ENCODE measurements at places on chromosomes 12 and 14.
A peak's percentile ranks its signal among the peaks of the same experiment; 100 is the strongest.

DNA sequence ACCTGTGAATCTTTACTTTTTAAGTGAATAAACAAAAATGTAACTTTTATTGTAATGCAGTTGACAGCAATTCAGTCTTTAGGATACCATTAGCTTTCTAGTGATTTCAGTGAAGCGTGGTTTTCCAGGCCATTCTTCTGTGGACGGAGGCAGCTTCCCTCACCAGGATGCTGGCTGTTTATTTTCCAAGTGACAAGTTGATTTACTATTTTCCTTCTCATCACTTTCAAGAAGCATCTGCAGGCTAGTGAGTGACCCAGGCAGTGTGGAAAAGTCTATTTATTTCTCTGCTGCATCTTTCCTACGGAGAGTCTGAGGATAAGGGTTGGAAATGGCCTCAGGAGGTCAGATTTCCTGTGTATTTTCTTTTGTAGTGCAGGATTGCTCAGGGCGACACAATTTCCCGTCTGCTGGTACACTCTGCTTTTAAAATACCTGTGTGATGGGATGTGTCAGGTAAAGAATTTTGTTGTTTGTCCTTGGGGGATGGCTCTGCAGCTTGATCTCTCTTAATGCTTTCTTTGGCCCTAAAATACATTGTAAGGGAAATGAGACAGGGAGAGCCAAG is 467.8 kb downstream of the NRXN3 start:
- no peak for DNase-seq

DNA sequence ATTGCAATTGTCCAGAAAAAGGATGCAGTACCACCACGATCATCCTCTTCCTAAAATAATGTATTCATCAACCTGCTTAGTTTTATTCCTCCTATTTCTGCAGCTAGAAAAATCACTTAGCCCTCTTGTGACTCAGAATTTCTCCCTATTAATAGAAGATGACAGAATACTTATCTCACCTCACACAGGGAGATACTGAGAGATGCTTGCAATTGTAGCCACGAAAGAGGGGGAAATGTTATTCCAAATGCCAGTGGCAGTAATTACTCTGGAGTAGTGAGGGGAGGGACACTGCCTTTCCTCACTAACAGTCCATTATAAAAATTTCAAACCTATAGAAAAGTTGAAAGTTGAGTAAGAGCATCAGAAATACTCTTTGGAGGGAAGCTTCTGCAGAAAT is 11.8 kb upstream of the DUSP6 start:
- no peak for DNase-seq

DNA sequence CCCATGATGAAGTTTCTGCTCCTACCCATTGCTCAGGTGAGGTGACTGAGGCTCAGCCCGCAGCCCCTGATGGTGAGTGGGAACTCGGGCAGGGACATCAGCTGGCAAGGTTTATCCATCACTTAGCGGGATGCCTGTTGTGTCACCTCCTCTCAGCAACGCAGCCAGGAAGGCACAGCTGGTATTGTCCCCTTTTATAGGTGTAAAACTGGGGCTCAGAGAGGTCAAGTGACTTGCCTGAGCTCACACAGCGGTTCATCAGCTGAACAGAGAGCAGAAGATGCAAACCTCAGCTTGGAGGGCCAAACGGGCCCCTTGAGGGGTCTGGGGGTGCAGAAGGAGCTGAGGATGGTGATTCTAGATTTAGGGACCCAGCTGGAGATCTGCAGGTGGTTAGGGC is 143.6 kb downstream of the PHETA1 start:
- no peak for DNase-seq

- DNase-seq: no peak
Observed at GRCh38 chr14:89440986-89441909, 24.2 kb upstream of the FOXN3 start.

DNA sequence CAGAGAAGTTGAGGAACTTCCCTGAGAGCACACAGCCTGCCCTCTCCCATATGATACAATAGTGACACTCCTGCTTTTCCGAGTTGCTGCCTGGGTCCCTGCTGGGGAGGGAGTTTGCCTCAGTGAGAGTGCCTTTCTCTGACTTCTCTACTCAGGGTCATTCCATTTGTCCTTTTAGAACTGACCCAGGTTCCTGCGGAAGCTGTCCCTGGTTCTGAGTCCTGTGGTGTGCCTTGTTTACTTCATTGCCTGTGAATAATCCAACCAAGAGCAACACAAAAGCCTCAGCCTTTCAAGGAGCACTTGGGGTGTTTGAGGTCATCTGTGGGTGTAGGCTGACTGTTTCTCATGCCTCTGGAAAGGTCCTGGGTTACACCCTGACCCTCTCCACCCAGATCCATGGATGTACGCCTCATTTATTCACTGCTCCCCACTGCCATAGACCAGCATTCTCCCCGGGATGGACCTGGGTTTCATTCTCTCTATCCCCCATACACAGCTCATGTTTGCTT is 13.6 kb downstream of the SERPINA1 start:
- no peak for DNase-seq

- no peak for DNase-seq
Observed at GRCh38 chr14:37437490-37437889, 157.6 kb downstream of the FOXA1 start.

DNA sequence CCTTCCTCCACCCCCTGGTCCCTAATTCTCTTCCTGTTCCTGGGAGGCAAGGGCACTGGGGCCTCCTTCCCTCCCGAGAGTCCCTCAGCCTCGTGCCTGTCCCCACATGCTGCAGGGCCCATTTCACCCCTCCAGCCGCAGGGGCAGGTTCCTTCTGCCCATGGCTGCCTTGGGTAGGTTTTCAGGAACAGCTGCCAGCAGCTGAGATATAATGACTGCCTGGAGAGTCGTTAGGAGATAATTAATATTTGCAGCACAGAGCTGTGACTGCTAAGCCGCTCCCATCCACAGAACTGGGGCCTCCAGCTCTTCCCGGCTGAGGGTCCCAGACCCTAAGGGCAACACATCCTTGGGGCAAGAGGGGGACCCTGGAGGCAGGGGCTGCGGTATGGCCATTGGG is 211.9 kb upstream of the LHX5 start:
- DNase-seq: no peak

DNA sequence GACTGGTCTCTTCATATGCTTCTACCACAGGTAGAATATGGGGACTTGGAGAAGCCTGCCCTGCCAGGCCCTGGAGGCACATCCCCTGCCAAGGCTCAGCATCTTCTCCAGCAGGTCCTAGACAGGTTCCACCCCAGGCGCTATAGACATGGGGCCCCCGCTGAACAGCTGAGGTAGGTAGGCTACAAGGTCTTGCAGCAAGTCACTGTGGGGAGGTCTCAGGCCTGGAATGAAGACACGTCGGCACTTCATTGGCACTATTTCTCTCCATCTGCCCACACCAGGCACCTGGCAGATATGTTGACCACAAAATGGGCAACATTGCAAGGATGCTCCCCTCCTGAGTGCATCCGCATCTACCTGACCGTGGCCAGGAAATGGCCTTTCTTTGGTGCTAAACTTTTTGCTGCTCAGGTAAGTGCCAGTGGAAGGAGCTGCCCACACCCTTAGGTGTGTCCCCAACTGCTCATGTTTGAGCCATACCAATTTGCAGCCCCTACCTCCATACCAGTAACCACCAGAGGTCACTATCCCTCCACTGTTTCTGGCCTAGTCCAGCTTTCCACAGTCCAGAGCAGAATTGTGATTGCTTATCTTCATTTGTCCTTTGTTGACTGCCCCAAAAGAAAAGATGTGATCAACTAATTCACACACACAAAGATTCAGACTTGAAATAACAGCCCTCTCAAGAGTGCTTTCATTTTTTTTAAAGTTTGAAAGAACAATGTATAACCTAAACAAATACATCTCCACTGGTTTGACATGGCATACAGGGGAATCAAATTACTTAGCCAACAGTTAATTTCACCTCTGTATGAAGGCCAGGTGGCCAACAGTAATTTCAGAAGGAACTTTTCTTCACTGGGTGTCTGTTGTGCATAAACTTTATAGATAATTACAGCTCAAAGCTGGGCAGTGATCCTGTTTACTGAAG is 16.1 kb downstream of the PIGH start:
- peak; percentile 39 for DNase-seq

DNA sequence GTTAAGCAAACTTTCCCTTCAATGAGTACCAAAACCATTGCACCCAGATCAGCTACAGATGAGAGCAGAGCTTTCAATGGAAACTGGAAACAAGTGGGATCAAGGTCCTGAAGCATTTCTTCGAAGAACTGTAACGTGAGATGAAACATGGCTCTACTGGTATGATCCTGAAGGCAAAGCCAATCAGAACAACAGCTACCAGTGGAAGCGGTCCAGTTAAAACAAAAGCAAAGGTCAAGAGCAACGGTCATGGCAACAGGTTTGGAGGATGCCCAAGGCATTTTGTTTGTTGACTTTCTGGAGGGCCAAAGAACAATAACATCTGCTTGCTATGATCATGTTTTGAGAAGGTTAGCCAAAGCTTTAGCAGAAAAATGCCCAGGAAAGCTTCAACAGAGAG is 137.9 kb upstream of the CPSF6 start:
- peak; percentile 68 for DNase-seq

- DNase-seq: no peak
Observed at GRCh38 chr14:51844081-51844881, 16.1 kb upstream of the GNG2 start.

DNA sequence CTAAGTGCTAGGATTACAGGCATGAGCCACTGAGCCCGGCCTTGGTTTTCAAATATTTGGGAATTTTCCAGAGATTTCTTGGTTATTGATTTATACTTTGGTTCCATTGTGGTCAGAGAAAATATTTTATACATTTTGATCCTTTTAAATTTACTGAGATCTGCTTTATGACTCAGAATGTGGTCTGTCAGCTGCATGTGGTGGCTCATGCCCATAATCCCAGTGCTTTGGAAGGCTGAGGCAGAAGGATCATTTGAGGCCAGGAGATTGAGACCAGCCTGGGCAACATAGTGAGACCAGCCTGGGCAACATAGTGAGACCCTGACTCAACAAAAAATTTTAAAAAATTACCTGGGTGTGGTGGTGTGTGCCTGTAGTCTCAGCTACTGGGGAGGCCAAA is 49.8 kb downstream of the ADCK1 start:
- peak; percentile 60 for DNase-seq
